Stimulated activated CD8-positive, alpha-beta memory T cell treated with anti-CD3 and anti-CD28 coated beads, Interleukin-15, amount 100 ng/mL, for 1 hour (primary cell): ENCODE measurements at places on chromosomes 7 and 10.
A peak's percentile ranks its signal among the peaks of the same experiment; 100 is the strongest.

GRCh38 chr7:157871681-157872080 is 534.9 kb downstream of the DNAJB6 start:
- no peak for DNase-seq

- no peak for DNase-seq
Measured at GRCh38 chr10:49650724-49651034, 28.8 kb upstream of the C10orf53 start.

DNA sequence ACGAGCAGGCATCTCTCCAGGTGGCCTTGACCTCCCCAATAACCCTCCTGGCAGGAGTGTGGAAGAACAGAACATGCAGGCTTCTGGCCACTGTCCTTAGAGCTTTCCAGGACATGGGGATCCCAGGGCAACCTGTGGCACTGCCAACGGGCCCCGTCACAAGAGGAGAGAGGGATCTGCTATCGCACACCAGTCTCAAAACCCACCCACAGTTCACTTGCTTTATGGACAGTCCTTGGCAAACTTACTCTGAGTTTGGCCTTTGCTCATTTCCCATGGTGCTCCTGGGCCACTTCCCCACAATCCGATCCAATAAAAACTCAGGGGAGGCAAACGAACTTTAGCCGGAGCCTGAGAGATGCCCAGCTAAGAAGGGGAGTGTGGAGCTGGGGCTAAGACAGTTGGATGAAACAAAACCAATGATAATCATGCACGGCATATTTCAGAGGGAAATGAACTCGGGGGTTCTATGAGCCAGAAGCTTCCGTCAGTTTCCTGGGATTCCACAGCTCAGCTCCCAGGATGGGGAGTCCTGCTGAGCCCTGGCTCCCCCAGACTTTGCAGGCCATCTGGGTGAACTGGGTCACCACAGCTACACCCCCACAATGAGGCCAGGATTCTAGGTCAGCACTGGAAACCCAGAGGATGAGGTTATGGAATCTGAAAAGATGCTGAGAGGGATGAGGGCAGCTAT is 158.4 kb downstream of the NEURL1 start:
- DNase-seq, result no peak

GRCh38 chr7:12067156-12067831 is 143.8 kb upstream of the TMEM106B start:
- peak; percentile 30 for DNase-seq

DNA sequence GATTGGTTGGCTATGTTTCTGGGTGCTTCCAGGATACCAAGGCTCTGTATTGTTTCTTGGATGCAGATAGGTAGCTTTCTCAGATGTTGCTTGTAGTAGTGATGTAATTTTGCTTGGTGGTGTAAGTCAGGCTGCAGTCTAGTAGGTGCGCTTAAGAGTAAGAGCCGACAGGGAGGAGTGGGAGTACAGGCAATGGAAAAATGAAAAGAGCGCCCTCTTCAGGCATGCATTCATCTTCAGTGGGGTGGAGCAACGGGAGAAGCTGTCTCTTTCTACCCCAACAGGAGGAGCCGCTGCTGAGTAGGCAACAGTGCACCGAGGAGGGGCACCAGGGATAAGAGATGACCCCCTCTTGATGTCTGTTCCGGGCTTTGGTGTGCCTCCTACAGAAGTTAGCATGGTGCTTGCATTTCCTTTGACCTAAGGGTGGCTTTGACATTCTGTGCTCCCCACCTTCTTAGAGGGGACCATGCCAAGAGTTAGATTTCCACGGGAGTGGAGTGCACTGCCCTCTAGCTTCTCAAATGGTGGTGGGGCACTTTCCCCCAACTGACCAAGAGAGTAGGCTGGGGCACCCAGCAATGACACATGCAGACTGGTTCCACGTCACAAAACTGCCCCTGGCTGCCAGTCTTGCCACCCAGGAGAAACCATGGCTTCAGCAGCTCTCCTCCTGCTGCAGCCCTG is 56.1 kb downstream of the ZNF783 start:
- no peak for DNase-seq

GRCh38 chr10:17217631-17218232 is 10.3 kb upstream of the VIM start:
- no peak for DNase-seq

- no peak for DNase-seq
Measured at GRCh38 chr7:141708351-141708750, at the start of gene WEE2. Gene WEE2 (plus strand): TSS chr7:141708353. CDS start chr7:141708759, 406 bp downstream.
